ENCODE measurements at places on chromosomes 5 and 9. TPM values are rescaled to one million over a fixed set of nuclear protein-coding genes. Genes with fewer than 3 reads are reported as not detected.

- no peak for DNase-seq
Observed at GRCh38 chr9:113137196-113138168, 13.3 kb upstream of the SLC31A2 start.

The RANBP17 gene
- total RNA-seq = not detected

DNA sequence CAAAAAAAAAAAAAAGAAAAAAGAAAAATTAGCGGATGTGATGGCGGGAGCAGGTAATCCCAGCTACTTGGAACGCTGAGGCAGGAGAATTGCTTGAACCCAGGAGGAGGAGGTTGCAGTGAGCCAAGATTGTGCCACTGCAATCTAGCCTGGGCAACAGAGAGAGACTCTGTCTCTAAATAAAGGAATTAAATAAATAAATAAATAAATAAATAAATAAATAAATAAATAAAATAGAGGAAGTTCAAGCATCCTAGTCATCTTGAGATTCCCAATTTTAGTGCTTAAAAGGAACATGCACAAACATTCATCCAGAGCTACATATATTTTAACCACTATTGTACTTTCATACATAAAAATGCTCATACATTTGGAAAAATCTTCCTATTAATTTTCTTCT is 61.2 kb upstream of the GABRA1 start:
- DNase-seq = no peak

The MZB1 gene
- 0.94 TPM for total RNA-seq

- DNase-seq = no peak
Observed at GRCh38 chr5:14172149-14172795, 29.1 kb downstream of the TRIO start.

The SLC4A9 gene
- 0.96 TPM for total RNA-seq

The SEMA6A gene
- total RNA-seq = not detected

DNA sequence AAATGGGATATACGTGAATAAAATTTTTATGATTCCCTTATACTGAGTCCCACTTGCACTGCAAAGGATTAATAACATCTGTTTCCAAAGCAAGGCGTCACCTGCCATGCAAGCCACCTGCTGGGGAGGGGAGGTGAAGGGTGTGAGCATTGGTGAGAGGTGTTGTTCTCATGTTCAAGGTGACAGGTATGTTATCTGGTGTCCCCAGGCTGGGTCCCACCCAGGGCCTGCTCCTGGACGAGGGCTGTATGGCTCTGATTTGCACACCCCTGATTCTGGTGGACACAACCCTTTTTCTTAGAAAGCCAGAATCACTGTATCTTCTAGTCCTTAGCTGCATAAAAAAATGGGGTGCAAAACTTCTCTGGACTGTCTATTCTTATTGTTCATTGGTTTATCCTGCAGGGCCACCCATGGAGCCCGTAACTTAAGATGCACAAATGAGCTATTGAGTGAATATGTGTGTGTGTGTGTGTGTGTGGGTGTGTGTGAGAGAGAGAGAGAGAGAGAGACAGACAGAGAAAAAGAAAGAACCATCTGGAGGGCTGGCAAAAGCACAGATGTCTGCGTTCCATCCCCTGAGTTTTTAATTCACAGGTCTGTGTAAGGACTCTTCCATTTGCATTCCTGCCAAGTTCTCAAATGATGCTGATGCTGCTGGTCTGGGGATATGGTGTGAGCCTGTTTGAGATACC is 53.7 kb downstream of the SYK start:
- no peak for DNase-seq

GRCh38 chr5:1686016-1686802 is 113.4 kb downstream of the MRPL36 start:
- DNase-seq = no peak

DNA sequence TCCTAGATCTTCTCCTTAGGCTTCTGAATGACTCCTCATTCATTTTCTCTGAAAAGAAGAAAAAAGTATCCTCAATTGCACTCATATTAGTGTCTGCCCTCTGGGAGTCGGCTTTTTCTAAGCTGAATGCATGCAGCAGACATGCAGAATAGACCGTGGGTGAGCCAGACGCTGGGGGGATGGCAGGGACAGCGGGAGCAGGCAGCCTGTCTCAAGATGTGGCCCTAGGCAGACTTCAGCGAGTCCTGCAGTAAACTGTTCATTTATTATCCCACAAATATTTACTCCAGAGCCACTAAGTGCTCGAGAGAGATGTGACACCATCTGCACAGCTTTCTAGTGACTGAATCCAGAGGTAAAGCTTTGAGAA is 164.9 kb upstream of the RAI14 start:
- DNase-seq = no peak

DNA sequence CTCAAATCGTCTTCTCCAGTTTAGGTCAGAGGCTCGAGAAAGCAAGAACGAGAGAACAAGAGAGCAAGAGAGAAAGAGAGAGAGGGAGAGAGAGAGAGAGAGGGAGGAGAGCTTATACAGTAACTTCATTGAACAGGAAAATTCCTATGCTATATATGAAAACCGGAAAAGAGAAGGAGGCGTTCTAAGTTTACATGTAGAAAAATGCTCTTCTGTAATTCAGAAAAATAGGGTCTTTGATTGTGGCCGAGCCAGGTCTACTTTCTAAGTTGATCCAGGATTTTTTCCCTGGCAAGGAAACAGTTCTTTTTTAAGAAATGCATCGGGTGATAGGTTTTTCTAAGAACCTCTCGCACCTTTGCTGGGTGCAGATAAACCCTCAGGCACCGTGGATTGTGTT is 29.5 kb downstream of the COL15A1 start:
- DNase-seq = no peak

DNA sequence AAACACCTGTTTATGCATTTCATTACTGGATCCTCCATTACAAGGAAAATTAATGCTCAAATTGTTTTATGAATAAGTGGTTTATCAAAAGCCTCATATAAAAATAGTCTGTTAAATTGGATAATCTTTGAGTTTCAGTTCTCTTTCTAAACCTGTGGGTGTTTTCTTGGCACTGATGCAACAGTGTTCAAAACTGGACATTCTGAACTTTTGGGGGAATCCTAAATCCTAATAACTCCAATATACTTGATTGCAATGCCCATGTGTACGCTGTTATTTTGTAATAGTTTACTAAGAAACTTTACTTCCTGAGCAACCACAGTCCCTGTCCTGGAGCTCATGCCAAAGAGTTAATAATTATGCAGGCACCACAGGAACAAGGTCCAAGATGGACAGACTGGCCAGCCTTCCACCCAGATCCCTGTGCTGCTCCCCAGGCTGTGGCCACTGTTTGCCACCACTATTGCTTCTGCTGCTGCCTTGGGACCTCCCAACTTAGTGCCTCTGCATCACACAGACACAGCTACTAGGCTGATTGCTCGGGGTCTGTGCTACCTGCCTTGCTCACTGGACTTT is 14.0 kb downstream of the IRGM start:
- DNase-seq = no peak

DNA sequence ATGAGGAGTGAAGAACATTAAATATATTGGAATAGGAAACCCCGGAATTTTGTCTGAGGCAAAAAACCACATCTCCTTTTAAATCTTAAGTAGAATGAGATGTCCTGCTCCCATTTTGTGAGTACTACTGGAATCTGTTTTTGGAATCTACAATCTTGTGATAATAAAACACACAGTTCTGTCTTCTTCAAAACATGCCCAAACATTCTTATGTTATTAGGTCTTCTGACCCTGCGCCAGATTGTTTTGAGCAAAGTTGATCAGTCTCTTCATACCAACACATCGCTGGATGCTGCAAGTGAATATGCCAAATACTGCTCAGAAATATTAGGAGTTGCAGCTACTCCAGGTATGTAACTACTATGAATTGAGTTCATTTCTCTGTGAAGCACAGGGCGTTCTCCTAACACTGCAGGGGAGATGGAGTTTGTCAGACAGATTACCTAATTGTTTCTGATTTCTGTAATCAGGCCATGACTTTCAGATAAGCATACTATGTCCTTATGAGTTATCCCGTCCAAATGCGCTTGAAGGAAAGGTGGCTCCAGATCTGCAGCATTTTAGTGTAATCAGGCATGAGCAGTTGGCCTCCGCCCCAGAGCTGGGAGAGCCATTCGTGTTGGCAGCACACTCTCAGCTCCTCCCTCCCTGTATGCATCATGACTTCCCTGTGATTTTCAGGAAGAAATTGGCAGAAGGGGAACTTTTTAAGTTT is 88.0 kb downstream of the NLN start:
- DNase-seq = no peak

DNA sequence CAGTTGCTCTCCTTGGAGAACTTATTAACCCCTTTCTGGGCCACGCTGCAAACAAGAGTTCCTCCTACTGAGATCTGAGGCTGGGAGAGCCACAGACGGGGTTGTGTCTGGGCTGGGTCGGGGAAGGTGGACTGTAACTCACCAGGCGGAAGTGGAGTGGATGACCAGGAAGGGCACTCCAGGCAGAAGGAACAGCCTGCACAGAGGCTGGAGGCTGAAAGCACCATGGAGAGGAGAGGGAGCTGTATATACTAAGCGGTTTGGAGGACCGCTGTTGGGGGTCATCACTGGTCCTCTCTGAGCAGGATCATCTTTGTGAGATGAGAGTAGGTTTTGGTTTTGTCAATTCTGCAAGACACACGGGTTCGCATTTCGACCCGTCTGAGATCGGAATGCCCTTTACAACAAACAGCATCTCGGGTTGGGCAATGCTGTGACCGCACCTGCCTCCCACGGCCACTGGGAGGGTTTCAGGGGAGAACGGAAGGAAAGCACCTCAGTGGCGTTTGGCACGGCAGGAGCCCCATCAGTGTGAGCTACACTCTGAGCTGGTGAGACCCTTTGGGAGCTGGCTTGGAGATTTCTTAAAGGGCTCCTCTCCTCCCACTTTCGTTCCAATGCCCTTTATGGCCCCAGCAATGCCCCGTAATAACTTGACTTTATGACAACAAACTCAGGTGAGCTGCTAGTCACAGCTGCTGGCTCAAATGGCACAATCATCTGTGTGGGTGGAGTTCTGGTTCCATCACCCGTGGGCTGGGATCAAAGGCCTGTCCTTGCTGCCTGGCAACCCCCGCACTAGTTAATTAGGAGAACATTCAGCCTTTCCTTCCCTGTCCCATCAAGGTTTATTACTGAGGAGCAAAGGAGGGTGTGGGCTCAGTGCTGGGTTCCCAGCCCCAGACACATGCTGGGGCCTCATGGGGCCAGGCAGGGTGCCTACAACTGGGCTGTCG is 18.7 kb upstream of the NEURL1B start:
- no peak for DNase-seq

DNA sequence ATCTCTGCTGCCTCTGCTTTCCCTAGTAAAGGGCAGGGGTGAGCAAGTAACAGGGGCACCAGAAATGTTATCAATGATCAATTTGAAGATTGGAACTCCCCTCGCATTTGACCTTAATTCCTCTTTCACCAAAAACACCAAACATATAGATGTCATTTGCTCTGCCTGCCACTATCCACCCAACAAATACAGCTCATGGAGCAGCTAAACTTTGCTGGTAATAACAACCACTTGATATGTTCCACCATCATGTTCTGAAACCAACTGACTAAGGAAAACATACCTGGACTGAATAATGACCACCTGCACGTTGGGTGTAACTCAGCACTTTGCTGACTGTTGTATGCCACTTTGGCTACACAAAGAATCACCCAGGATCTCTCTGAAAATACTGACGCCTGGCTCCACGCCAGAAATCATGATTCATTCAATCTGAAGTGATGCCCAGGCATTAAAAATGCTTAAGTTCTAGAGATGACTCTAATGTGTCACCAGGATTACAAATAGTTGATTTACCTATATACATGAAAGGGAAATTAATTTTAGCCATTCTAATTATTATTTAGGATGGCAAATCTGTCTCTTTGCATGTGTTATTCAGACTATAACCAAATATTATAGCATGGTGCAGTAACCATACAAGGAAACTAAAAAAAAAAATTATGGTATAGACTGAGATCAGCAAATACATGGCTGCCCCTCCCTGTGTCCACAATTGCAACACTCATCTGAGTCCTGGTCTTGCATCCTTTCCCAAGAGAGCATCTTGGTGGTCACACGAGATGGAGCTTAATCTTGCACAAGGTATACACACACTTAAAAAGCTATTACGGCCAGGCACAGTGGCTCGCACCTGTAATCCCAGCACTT is 43.1 kb upstream of the TTC39B start:
- no peak for DNase-seq

DNA sequence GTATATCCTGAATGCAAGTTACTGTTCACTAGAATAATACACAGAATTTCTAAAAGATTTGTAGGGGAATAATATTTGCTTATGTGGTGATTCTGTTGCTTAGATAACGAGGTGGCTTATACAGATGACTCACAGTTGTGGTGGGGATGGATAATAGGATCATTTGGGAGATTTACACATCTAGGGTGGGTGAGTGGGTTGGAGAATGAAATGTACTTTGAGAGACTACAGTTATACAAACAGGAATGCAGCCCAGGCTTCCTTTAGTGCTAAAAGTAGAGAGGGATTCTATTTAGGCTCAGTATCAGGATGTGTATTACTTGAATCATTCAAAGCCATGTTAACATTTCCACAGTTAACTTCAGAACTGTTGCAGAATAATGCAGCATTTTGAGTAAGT is 1.8 kb downstream of the CTXN3 start:
- DNase-seq = no peak

- no peak for DNase-seq
Observed at GRCh38 chr5:115022303-115022702, 147.4 kb downstream of the TRIM36 start.

DNA sequence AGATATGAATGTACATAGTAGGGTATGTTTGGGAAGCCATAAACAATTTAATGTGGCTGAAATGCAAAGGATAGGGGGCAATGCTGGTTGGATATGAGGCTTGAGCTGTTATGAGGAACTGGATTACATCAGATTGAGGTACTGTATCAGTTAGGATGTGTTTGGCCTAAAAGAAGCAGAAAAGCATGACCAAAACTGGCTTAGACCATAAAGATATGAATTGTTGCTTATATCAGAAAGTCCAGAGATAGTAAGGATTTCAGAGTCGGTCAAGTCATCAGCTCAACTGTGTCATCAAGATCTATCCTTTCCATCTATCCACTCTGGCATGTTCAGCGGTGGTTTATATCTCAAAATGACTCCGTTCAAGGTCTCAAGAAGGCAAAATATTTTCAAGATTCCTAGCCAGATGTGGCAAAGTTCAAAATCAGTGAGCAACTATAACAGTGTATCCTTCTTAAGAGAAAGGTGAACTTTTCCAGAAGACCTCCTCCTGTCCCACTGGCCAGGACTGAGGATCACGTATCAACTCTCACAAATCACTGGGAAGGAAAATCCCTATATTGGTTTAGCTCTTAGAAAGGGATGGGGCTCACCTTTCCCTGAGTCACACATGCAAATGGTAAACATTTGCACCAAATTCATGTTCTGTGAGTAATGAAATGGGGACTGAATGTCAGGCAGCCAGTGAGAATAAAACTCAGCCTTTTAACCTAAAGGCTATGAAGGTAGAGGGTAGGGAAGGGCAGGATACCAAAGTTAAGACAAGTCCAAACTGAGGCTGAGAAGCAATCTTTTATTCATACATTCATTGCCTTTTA is 257.8 kb downstream of the TRIM32 start:
- DNase-seq = no peak

DNA sequence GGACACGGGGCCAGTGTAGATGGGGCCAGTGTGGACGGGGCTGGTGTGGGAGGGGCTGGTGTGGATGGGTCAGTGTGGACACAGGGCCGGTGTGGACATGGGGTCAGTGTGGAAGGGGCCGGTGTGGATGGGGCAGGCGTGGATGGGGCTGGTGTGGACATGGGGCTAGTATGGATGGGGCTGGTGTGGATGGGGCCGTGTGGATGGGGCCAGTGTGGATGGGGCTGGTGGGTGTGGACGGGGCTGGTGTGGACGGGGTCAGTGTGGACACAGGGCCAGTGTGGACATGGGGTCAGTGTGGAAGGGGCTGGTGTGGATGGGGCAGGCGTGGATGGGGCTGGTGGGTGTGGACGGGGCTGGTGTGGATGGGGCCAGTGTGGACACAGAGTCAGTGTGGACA is 23.8 kb downstream of the SLC9A3 start:
- no peak for DNase-seq
